Forelimb muscle (tissue), 1 donor: ENCODE measurements at places on chromosomes 12 and 14. TPM values are rescaled to one million over a fixed set of nuclear protein-coding genes. Genes with fewer than 3 reads are reported as not detected.

OASL gene
- not detected for polyA plus RNA-seq

TAS2R9 gene
- not detected for polyA plus RNA-seq

TAS2R42 gene
- polyA plus RNA-seq: not detected

SPTB gene
- polyA plus RNA-seq: 178 TPM

NDUFB1 gene
- 93.2 TPM for polyA plus RNA-seq

KCNC2 gene
- 0.38 TPM for polyA plus RNA-seq

ARMH4 gene
- polyA plus RNA-seq: 6.8 TPM

RND1 gene
- polyA plus RNA-seq: 0.38 TPM

NPFF gene
- polyA plus RNA-seq: not detected

MYF5 gene
- 25.0 TPM for polyA plus RNA-seq

AVPR1A gene
- 5.6 TPM for polyA plus RNA-seq

OLR1 gene
- polyA plus RNA-seq: 0.76 TPM

PLBD1 gene
- 20.0 TPM for polyA plus RNA-seq

FOXN4 gene
- polyA plus RNA-seq: 0.15 TPM

C1QL4 gene
- 0.06 TPM for polyA plus RNA-seq

VDR gene
- polyA plus RNA-seq: 0.46 TPM

BCL11B gene
- polyA plus RNA-seq: 0.86 TPM

SLC6A13 gene
- 3.1 TPM for polyA plus RNA-seq

TSPAN8 gene
- 0.96 TPM for polyA plus RNA-seq

HIF1A gene
- 53.5 TPM for polyA plus RNA-seq

TGFB3 gene
- 104 TPM for polyA plus RNA-seq

AICDA gene
- 0.30 TPM for polyA plus RNA-seq

CPSF2 gene
- polyA plus RNA-seq: 34.1 TPM

MYO1H gene
- polyA plus RNA-seq: 0.33 TPM

EMP1 gene
- 117 TPM for polyA plus RNA-seq

PRR4 gene
- 4.1 TPM for polyA plus RNA-seq

HOXC12 gene
- not detected for polyA plus RNA-seq

CFAP54 gene
- polyA plus RNA-seq: 0.18 TPM

LMO3 gene
- polyA plus RNA-seq: 0.95 TPM

RIMBP2 gene
- 1.0 TPM for polyA plus RNA-seq

OR6C65 gene
- not detected for polyA plus RNA-seq

RASSF3 gene
- 51.3 TPM for polyA plus RNA-seq

TAS2R31 gene
- polyA plus RNA-seq: 0.73 TPM
